ENCODE measurements at places on chromosomes 6 and 20.

DNA sequence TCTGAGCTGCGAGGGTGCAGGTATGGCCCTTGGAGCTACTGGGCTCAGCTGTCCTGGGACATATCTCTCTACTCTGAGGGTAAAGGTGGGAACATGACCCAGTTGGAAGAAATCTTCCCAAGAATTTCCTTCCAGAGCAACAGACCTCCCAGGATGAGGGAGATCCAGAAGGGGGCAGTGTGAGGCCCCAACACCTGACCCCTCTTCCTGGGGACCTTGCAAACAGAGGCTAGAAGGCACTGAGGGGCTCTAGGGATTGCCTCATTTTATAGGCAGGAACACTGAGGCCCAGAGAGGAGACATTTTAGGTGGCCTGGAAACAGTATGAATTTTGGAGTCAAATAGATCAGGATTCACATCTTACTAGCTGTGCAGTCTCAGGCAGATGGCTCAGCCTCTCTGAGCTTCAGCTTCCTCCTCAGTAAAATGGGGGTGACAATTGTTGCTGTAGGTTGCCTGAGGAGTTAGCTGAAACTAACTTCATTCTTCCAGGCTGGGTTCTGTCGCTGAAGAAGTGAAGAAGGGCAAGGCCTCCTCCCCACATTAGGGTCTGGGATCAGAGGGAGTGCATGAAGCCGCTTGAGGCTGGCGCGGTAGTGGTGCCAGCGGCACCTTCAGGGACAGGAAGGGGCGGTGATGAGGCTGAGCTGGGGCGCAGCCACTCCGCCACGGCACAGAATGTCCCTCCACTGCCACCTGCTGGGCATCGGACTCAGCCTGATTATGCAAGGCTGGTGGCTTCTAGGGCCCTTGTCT, 11.4 kb downstream of the KCNK17 start:
- H3K27ac ChIP-seq: no peak overlapping the region
- H3K4me1 ChIP-seq: peaks cover 5% of the 10 kb centered on the region
- H3K4me3 ChIP-seq: peak overlapping the region; percentile 29
- no peaks in the 10 kb centered on the region for H3K36me3 ChIP-seq
- no peaks in the 10 kb centered on the region for H3K27me3 ChIP-seq

GRCh38 chr6:11207199-11207968, 25.1 kb downstream of the NEDD9 start:
- H3K27ac ChIP-seq: peak overlapping the region; percentile 18
- no peak for DNase-seq
- no peak overlapping the region for H3K4me3 ChIP-seq

DNA sequence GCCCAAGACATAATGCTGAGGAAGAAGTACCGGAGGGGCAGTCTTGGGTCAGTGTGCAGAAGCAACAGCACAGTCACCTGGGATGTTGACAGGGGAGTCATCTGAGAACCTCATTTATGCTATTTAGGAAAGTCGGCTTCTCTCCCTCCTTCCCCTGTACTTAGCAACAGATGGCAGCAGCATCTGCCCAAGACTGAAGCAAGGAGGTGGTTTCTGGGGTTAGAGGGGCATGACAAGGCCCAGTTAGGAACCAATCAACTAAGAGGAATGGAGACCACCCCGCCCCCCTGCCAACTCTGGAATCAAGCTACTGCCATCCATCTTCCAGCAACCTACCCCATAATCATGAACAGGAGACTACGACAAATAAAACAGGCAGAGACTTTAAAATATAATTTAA, 21.7 kb downstream of the RIPK1 start:
- peaks cover 29% of the 10 kb centered on the region for H3K36me3 ChIP-seq
- peaks cover 13% of the 10 kb centered on the region for H3K4me1 ChIP-seq

DNA sequence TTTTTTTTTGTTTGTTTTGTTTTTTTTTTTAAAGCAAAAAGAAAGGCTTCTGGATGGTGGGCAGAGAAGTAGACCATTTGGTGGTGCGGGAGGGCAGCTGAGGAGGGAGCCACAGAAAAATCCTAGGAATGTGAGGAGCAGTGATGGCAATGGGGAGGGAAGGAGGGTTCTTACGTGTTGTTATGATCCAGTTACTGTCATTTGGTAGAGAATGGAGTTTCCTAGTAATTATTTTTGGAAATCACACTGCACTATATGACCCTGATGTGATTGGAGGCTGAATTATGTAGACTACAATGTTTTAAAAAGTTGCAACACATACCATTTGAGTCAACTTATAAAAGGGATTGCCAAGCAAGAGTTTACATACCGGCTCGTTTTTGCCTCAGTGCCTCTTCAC, 22.1 kb downstream of the ADGRF5 start:
- no peaks in the 10 kb centered on the region for H3K36me3 ChIP-seq
- H3K4me3 ChIP-seq: no peak overlapping the region
- no peak for DNase-seq
- H3K27ac ChIP-seq: no peak overlapping the region

DNA sequence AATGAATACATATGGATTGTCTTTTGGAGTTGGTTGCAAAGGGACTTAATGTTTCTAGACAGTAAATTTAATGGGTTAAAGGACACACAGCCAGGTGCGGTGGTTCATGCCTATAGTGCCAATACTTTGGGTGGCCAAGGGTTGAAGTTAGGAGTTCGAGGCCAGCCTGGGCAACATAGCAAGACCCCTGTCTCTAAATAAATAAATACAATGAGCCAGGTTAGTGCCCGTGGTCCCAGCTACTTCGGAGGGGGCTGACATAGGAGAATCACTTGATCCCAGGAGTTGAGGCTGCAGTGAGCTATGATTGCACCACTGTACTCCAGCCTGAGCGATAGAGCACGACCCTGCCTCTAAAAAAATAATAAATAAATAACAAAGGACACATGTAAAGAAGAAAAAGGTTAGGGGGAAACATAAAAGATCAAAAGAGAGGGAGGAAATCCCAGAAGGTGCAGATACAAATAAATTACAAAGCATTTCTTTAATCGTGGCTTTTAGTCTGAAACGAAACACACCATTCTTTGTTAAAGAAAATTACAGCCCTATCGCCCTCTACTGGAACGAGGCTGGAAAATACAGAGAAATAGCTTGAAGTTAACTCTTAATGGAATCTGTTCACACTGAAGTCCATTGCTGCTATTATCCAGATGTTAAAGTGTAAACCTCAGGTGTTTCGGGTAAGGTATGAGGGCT, 42.6 kb upstream of the SCML4 start:
- peaks cover 29% of the 10 kb centered on the region for H3K4me1 ChIP-seq
- DNase-seq: peak; percentile 13
- H3K27ac ChIP-seq: no peak overlapping the region
- H3K36me3 ChIP-seq: peaks cover 10% of the 10 kb centered on the region

GRCh38 chr6:94175465-94175864, 756.1 kb upstream of the EPHA7 start:
- DNase-seq: no peak
- H3K36me3 ChIP-seq: no peaks in the 10 kb centered on the region
- H3K27me3 ChIP-seq: no peaks in the 10 kb centered on the region

DNA sequence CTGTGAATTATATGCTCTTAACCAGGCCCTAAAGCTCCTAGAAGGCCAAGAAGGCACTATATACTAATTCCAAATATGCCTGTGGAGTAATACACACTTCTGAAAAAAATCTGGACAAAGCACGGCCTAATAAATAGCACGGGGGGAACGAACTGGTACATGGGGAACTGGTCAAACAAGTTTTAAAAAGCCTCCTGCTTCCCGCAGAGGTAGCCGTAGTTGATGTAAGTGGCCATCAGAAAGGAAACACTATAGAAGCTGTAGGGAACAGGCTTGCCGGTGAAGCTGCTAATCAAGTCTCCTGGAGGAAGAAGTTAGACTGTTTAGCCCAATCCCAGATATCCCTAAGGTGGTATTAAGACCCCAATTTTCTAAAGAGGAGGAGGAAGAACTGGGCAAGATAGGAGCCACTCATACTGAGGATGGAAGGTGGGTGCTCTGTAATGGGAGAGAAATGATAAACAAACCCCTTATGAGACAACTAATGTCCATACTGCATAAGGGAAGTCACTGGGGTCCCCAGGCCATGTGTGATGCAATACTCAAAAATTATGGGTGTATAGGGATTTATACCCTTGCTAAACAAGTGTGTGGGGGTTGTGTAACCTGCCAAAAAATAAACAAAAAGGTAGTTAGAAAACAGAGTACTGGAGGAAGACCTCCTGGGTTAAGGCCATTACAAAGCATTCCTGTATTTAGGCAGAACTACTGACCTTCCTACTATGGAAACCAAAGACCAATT, 27.1 kb upstream of the ZNF318 start:
- no peak overlapping the region for H3K27ac ChIP-seq
- no peak for DNase-seq
- H3K27me3 ChIP-seq: peaks cover 16% of the 10 kb centered on the region
